ENCODE measurements at places on chromosomes 2 and 18. TPM values are rescaled to one million over a fixed set of nuclear protein-coding genes. Genes with fewer than 3 reads are reported as not detected.

GALR1 gene
- total RNA-seq, result under 0.01 TPM

DNA sequence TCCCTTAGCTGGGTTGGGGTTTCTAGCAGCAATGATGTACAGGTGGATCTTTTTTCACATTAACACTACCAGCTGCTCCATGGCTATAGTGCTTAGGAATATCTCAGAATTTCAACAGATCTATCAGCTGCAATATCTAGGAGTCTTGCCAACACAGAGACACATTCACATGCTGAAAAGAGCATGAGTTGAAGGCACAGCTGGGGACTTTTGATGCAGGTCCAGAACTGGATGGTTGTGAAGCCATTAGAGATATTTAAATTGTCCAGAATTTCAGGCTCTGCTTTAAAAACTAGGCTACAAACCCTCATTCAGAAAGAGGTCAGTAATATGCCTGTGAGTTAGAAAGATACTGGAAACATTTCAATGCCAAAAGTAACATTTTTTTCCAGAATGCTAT, 122.2 kb upstream of the CCDC195 start:
- DNase-seq, result no peak

GRCh38 chr2:31337860-31338259, 76.7 kb downstream of the XDH start:
- no peak for DNase-seq

GRCh38 chr2:74515981-74516633, 1.9 kb downstream of the TLX2 start:
- DNase-seq, result peak; percentile 90
